ENCODE measurements at places on chromosomes 3 and 15.
A peak's percentile ranks its signal among the peaks of the same experiment; 100 is the strongest.

DNA sequence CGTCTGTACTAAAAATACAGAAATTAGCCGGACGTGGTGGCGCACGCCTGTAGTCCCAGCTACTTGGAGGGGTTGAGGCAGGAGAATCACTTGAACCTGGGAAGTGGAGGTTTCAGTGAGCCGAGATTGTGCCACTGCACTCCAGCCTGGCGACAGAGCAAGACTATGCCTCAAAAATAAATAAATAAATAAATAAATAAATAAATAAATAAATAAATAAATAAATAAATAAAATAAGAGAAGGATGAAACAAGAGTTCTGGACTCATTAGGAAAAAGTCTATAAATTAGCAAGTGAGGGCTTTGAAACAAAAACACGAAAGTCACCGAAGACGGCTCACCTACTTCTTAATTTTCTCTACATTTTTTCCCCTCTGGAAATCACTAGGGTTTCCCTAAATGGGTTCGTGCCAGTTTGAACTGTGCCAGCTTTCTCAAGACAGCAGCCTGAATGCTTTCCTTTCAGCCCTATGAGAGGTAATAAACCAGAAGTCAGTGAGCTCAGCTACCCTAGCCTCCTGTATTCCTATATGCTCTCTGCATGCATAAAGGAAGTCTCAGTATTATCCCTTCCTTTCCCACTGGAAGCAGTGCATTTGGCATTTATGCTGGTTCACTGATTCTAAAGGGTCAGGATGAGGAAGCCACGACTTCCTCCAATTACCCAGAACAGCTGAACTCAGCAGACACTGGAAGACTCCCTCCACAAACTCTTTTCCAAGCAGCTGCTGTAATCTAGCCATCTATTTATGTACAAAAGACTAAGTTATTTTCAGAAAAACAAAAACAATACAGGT lies 266.9 kb downstream of the ZBBX start:
- no peak for DNase-seq

GRCh38 chr15:44101944-44102343 lies 93.1 kb downstream of the FRMD5 start:
- no peak for DNase-seq

DNA sequence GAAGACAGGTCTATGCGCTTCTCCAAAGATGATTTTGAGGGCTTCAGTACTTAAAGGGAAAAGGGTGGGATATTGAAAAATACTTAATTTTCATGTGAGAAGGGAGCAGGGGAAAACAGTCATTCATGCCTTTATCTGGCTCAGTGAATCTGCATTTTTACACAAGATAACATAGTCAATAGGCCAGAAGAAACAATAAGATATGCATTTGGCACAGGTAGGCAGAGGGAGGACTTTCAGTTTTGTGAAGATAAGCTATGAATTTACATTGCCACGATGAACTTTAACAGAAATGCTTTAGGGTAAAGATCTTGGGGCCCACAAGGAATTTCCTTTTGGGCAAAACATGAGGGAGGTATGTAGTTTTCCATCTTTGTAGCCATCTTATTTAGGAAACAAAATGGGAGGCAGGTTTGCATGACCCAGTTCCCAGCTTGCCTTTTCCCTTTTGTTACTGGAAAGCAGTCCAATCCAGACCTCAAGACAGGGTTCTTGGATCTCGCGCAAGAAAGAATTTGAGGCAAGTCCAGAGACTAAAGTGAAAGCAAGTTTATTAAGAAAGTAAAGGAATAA lies 504.2 kb downstream of the IGSF11 start:
- no peak for DNase-seq

DNA sequence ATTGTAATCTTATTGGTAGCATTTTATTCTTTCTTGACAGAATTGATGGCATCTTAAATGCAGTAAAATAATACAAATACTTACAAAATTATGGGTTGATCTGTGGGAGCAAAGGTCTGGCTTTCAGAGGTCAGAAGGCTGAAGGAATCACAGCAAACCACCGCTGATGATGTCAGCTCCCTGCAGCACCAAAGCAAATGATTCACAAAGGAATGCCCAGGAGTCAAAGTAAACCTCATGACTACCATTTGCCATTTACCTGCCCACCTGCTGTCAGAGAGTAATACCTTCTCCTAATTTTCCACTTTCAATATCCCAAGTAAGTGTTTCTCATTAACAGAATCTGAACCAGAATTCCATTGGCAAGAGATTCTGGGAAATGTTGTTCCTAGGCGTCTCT lies 46.1 kb downstream of the CPA3 start:
- DNase-seq = no peak

DNA sequence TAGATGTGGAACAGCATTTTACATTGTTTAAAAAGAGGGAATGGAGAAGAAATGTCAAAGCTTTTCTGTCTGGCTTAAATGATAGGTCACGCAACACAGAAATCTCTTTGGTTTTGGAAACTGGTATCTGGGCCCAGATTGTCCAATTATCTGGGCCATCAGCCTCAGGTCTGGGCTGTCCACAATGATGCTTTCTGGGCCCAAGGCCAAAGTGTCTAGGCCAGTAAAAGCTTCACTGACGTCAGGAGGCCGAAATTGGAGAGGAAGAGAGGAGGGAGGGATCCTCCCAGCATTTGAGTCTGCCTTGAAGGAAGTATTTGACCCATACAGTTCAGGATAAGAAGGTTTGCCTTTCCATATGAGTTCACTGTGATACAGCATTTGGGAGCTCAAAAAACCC lies 60.7 kb upstream of the ALDH1A3 start:
- no peak for DNase-seq

DNA sequence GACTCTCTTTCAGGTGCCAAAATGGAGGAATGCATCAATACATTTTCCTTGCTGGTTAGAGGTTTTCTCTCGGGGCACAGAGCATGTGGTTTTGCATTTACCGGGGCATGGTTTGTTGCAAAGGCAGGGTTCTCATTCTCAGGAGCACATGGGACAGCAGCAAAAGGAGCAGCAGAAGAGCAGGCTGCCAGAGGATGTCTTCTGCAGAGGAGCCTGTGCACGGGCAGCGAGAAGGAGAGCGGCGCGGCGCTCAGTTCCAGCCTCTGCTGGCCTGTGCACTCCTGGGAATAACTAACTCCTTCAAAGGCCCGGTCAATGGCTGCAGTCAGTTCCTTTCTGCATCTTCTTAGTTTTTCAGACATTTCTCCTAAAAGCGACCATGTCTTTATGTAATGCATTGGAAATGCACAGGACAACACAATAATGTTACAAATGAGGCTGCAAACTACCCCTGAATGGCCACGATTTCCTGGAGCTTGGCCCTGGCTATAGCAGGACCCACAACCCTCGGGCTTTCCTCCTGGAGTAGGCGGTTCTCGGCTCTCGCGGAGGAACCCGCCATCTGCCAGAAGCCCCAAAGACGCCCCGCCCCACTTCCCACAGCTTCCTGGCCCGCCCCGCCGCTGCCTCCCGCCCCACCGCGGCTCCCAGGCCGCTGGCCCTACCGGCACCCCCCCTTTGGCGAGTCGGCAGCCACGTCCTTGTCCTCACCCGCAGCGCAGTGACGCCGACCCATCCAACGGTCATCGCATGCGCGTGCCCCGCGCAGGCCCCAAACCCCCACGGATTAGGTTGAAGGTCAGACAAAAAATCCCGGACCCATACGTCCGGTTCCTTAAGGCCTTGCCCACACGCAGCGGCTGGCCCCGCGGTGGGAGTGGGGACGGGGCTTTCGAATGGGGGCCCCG lies at the start of gene C3orf62:
Gene C3orf62, minus strand, starts transcription at position 758 of the 908 bp plus-strand sequence. Its CDS starts 360 bp downstream, at position 398.
- DNase-seq = no peak

DNA sequence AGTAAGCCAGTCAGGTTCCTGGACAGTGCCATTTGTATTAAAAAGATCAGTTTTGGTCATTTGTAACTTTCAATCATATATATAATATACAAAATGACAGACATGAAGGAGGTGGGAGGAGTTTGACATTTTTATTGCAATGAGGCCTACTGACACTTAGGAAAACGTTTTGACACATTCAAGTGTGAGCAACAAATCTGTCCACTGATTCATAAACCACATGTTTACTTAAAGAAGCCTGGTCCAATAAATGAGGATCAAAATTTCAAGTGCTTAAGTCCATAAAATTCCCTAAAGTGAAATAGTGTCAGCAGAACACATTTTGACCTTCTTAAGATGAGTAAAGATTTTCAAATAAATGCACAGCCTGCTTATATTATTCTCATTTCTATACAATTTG lies 137.3 kb downstream of the MECOM start:
- DNase-seq = no peak

- DNase-seq = no peak
Measured at GRCh38 chr15:96343113-96344059, 12.9 kb downstream of the NR2F2 start.

GRCh38 chr3:194306109-194306686 lies 44.9 kb downstream of the CPN2 start:
- peak; percentile 30 for DNase-seq

DNA sequence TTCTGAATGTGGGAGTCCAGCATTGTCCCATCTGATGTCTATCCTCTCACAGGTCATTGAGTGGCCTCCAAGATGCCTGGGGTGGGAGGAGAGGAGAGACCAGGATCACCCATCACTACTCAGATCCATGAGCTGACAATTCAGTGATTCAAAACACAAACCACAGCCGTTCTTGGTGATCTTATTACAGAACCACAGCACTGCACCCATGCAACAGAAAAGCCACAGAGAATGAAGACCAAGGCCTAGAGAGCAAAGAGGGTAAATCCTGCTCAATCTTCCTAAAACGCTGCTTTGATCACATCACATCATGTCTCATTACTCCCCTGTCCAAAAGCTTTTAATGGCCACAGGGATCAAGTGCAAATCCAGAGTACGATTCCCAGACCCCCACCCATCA lies 23.5 kb downstream of the ANP32A start:
- no peak for DNase-seq

DNA sequence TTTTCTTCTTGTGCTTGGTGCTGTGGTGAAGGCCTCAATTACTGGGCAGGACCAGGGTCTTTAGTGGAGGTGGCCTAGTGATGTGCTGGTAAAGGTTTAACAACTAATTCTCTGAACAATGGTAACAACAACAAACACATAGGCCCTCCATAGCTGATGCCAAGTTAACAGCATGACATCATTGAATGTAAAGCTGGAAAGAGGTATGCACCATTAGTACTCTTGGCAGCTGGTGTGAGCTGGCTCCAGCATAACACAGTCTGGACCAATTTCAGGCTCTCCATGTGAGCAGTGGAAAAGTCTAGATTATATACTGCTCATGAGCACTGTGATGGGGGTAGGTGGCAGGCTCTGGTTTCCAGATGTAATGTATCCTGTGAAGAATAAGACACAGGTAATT lies 61.8 kb downstream of the SLC7A14 start:
- DNase-seq = no peak

DNA sequence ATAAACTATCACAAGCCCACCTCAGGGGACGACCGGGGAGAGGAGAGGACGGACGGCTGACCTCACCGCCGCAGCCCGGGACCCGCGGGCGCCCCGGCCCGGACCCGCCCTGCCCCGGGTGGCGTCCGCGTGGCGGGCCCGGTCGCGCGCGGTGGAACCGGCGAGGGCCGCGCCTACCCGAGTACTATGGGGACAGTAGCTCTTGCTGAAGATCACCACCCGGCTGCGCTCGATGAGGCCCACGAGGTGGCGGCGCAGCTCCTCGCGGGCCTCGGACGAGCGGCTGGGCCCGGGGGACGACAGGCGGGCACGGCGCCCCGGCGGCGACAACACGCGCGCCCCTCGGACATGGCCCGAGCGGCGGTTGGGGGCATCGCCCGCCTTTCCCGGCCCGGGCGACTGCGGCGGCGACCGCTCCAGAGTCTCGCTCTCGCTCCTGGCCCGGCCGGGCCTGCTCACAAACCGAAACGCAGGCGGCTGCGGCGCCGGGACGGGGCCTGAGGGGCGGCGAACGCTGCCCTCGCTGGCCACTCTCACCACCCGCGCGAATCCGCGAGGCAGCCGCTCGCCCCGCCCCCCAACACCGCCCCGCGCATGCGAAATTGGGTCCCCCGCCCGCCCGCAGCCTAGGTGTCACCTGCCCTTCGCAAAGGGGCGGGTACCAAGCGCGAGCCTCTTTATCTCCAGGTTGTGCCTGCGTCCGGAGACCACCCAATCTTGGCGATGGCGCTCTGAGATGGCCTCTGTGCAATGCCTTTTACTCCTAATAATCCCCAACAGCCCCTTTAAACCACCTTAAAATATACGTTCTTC lies at the start of gene TXNRD3:
Gene TXNRD3, minus strand, starts transcription at position 554 of the 813 bp plus-strand sequence.
- peak; percentile 47 for DNase-seq

DNA sequence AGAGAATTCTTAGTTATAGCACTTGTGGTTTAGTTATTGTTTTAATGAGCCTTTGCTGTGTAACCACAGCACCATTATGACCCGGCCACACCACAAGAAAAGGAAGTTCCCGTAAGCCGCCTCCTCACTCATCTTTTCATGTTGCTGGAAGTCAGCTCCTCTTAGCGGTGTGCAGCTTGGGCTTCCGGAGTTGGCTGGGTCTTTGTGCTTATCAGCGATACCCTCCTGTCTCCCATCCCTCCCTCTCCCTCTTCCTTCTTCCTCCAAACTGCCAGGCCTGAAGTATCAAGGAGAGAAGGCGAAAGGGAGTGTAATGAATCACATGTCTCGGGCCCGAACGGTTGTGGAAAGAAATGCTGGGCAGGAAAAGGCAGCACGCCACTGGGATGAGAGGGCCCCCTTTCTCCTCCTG lies 353.5 kb downstream of the MCTP2 start:
- DNase-seq = no peak

DNA sequence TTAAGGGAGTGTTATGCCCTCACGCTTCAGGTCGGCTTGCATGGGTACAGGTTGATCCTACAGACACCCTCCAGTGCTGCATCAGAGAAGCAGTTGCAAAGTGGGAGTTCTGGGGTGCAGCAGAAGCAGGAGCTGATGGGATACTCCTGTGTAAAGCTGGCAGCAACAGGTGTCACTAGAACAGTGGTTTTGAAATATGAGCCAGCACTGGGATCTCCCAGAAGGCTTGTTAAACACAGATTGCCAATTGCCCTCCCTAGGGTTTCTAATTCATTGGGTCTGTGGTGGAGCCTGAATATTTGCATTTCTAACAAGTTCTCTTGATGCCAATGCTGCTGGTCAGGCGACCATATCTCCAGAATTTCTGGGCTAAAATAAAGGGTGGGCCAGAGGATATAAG lies 350.4 kb downstream of the CLSTN2 start:
- DNase-seq = peak; percentile 2

- DNase-seq = no peak
Measured at GRCh38 chr3:5122741-5123706, 932 bp downstream of the ARL8B start.

- no peak for DNase-seq
Measured at GRCh38 chr3:153182501-153183293, 20.7 kb downstream of the RAP2B start.

- no peak for DNase-seq
Measured at GRCh38 chr3:129795186-129796010, 98.1 kb downstream of the TMCC1 start.
